ENCODE measurements at places on chromosomes 13 and 19.

- DNase-seq, result no peak
These were observed 7.4 kb upstream of the CNFN start for GRCh38 chr19:42397263-42398166.

DNA sequence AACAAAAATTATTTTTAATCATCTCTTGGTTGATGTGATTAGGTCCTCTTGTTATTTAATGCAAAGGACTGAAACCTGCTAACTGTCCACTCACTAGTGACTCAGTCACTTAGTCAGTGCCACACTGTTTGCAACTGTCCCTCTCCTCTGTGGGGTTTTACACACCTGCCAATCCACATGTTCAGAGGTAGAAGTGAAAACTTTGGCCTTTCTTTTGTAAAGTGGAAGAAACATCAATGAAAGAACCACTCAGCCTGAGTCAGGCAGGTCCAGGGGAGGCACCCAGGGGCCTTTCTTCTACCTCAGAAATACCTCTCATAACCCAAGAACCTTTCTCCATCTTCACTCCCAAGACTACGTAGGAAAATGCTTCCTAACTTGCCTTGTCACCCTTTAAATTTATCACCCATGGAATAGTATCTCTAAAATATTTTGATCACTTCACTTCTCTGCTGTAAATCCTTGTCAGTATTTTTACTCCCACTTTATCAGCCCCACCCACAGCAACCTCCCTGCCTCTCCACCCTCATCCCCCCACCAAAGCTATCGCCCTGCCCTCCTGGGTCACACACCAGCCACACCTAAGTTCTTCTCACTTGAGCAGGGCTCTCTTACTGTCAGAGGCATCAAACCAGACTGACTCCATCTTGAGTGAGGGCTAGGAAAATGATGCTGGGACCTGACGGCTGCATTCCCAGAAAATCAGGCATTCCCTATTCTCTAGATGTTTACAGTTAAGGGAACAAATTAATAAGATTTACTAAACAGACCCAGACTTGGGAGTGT, 29.6 kb upstream of the EEF1AKMT1 start:
- DNase-seq, result no peak

- DNase-seq, result no peak
These were observed 64.2 kb downstream of the LNX2 start for GRCh38 chr13:27556109-27556508.

- no peak for DNase-seq
These were observed 6.0 kb upstream of the GJB2 start for GRCh38 chr13:20198781-20199180.

GRCh38 chr19:29817316-29817715, 5.5 kb downstream of the CCNE1 start:
- DNase-seq, result no peak

DNA sequence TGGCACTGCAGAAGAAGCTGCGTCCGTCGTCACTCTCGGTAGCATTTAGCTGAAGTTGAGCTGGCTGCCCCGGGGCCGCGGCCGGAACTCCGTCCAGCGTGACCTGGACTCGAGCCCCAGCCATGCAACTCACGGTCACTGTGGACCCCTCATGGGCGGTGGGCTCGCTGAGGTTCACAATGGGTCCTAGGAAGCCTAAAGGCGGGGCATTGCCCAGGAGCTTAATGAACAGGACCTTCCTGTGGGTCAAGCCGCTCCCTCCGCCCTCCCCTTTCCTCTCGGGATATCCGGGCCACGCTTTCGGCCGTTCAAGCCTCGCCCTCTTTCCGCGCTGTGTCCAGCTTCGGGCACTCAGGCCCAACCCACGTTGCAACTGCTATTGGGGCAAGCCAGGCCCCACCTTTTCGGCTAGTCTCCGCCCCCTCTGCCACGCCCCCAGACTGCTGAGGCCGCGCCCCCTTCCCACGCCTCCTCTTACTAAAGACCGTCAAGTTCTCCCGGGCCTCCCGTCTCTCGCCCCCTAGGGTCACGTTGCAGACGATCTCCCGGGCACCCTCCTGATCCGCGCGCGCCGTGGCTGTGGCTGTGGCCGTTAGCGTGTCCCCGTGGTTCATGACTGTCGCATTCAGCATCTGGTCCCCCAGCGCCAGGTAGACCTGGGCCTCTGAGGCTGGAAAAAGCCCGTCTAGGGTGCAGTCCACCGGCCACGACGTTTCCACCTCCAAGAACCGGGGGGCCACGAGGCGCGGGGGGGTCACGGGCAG, 1.4 kb upstream of the RAVER1 start:
- peak; percentile 86 for DNase-seq

DNA sequence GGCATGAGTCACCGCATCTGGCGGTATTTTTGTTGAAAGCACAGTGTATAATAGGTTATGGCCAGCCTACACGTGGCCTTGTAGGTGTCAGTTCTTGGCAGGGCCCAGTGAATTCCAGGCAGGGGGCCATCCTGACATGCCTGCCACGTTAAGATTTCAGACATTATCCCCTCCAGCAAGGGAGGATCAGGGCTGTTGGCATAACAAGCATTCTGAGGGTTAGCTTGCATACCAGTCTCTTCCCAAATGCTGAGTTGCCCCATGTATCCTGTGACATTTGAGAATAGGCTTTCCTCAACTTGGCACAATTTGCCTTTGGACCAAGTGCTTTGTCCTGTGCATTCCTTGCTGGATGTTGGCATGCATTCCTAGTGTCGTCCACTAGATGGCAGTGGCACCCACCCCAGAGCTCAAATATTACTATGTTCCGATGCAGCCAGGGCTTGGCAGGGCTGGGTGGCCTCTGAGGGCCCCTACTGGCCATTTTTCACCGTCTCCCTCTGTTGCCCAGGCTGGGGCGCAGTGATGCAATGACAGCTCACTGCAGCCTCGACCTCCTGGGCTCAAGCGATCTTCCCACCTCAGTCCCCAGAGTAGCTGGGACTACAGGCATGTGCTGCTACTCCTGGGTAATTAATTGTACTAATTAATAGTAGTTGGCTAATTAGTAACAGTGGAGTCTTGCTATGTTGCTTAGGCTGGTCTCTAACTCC, 31.2 kb downstream of the NLRP12 start:
- DNase-seq, result peak; percentile 85

DNA sequence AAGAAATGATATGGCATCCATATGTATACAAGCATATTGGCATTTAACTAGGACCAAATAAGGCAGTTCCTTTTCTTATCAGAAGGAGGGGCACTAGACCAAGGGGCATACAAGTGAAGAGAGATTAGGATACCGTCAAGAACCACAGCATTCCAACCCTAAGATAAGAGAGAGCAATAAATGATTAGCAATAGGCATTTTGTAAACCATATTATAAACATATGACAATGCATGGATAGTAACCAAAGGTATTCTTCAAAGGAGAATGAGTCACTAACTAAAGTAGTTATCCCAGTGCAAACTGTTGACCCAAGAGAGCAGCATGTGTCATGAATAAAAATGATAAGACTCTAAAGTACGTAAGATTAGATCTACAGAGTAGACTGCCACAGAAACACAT, 500.9 kb upstream of the HTR2A start:
- no peak for DNase-seq

DNA sequence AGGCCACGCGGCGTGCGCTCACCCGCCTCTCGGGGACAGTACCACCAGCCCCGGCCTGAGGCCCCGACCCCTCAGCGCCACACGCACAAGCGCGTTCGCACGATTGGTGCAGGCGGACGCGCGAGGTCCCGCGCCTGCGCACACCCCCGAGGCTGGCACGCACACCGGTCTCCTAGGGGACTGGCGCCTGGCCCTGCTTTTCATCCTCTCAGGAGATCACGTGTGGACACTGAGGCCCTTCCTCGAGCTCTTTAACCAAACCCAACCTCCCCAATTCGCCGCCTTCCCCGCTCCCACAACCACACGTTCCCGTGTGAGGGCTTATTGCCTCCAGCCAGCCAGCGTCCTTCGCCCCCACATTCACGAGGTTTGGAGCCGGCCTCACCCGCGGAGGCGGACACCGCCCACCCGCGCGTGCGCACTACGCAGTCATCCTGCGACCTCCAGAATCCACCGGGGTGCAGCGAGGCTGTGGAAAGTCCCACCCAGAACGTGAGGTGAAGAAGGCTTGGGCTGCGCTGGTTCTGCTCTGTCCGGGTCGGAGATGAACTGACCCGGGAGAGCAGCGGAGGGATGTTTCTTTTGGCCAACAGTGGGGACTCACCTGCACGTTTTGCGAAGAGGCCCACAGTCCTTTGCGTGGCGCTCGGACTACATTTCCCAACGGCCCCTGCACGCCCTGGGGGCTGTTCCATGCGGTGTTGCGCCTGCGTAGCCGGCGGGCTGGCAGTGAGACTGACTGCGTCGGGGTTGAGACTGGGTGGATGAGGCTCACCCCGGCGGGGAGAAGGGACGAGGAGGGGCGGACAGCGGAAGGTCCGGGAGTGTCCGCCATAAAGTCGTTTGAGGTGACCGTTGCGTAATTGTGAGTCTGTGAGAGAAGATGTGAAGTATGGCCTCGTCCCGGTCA, 539 bp upstream of the ZNF667 start:
- DNase-seq, result no peak

GRCh38 chr19:13098277-13099072, 4.2 kb downstream of the LYL1 start:
- no peak for DNase-seq

DNA sequence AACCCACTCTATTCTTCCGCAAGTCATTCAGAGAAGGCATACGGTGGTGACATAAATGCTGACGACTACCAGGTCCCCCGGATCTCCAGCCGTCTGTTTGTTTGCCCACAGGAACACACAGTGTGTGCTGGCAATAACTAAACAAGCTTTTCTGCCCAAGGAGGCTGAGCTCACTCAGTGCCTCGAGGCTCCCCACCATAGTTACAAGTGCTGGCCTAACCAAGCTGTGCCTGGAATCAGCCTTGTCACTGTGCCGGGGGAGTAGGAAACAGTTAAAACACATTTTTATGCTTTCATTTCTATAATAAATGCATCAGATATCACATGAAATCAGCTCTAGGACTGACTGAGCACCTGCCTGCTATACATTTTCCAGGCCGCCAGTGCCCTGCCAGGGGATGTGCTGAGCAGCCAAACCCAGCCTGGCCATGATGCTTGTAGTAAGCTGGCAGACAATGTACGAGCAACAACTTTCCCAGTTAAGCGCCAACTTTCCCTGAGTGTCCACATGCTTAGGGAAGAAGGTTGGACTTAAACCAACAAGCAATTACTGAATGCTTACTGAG, 28.1 kb downstream of the BRD4 start:
- no peak for DNase-seq

DNA sequence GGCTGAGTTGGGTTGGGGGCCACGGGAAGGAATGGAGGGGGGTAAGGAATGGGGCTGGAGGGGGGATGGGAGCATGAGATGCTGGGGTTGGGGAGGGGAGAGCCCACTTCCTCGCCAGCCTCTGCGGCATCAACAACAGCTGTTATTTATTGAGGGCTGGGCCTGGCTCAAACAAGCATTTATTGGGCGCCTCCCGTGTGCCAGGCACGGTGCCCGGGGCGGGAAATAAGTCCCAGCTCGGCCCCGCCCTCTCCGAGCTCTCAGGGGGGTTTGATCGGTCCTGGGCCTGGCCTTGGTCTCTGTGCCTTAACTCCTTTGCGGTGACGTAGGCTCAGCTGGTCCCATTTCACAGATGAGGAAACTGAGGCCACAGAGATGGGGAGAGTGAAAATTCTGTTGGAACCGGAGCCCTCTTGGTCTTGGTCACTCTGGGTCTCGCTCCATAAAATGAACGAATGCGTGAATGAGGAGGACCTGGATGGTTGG, 919 bp upstream of the ADAMTS10 start:
- no peak for DNase-seq

- no peak for DNase-seq
These were observed 20.3 kb downstream of the PLA2G4C start for GRCh38 chr19:48090281-48090802.

DNA sequence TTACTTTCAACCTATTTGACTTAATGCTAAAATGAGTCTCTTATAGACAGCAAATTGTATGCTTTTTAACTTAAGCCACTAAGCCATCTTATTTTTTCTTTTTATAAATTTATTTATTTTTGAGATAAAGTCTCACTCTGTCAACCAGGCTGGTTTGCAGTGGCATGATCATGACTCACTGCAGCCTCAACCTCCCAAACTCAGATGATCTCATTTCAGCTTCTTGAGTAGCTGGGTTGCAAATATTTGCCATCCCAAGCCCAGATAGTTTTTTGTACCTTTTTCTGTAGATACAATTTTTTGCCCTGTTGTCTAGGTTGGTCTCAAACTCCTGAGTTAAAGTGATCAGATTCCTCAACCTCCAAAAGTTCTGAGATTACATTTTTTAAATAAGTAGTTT, 27.1 kb downstream of the ZNF714 start:
- no peak for DNase-seq

- no peak for DNase-seq
These were observed 18.7 kb downstream of the PPP5C start for GRCh38 chr19:46365561-46365960.

- DNase-seq, result no peak
These were observed 239.7 kb upstream of the MAB21L1 start for GRCh38 chr13:35716186-35716585.

DNA sequence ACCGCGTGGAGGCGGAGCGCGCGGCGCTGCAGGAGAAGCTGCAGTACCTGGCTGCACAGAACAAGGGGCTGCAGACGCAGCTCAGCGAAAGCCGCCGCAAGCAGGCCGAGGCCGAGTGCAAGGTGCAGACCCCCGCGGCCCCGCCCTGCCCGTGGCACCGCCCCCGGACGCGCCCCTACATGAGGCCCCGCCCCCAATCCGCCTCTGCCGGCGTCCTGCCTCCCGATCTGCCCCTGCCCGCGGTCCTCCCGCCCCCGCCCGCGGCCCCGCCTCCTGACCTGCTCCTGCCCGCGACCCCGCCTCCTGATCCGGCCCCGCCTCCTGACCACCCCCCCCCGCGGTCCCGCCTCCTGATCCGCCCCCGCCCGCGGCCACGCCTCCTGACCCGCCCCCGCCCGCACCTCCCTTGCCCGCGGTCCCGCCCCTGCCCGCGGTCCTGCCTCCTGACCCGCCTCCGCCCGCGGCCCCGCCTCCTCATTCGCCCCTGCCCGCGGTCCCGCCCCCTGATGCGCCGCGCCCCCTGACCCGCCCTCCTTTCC, 11.7 kb downstream of the PRR36 start:
- peak; percentile 90 for DNase-seq

DNA sequence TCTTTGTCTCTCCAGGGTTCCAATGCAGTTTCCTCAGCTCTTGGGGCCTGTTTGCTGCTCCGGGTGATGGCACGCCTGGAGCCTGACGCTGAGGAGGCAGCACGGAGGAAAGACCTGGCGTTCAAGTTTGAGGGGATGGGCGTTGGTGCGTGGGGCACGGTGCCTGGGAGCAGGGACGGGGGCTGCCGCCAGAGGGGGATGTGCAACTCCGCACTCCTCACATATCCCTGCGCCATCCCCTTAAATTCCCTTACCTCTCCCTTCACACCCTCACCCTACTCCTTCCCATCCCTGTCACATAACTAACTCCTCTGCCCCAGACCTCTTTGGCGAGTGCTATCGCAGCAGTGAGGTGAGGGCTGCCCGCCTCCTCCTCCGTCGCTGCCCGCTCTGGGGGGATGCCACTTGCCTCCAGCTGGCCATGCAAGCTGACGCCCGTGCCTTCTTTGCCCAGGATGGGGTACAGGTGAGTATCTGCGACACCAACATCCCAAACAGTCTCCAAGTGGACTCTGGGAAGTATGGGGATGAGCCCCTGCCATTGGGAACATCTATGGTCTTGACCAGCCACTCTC, 31.1 kb downstream of the TRPM4 start:
- no peak for DNase-seq

GRCh38 chr13:22744688-22745452, 435.9 kb upstream of the SGCG start:
- DNase-seq, result no peak
